ENCODE measurements at places on chromosomes 12 and 14. TPM values are rescaled to one million over a fixed set of nuclear protein-coding genes. Genes with fewer than 3 reads are reported as not detected.

DNA sequence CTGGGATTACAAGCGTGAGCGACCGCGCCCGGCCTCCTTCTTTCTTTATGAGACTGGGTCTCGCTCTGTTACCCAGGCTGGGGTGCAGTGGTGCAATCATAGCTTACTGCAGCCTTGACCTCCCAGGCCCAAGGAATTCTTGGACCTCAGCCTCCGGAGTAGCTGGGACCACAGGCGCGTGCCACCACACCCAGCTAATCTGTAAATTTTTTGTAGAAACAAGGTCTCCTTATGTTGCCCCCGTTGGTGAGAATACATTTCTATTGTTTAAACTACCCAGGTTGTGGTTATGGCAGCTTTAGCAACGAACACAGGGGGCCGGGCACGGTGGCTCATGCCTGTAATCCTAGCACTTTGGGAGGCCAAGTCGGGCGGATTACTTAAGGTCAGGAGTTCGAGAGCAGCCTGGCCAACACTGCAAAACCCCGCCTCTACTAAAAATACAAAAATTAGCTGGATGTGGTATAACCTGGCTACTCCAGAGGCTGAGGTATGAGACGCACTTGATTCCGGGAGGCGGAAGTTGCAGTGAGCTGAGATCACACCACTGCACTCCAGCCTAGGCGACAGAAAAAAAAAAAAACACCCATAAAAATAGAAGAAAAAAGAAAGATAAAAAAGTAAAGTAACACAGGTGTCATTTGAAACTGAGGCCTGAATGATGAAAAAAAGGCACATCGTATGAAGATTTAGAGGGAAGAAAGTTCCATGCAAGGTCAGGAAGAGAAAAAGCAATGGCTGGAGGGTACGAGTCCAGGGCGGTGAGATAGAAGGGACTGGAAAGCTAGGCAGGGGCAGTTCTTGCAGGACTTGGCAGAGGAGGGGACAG is 977 bp upstream of the TMEM120B start:
- DNase-seq: no peak

DNA sequence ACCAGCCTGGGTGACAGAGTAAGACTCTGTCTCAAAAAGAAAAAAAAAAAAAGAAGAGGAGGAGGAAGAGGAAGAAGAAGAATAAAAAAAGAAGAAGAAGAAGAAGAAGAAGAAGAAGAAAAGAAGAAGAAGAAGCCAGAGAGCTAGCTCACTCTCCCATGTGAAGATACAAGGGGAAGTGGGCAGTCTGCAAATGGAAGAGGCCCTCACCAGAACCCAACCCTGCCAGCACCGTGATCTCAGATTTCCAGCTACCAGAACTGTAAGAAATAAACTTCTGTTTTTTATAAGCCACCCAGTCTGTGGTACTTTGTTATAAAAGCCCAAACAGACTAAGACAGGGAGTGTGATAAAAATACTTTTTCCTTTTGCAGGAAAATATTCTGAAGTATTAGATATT is 130.7 kb downstream of the ETNK1 start:
- no peak for DNase-seq

DNA sequence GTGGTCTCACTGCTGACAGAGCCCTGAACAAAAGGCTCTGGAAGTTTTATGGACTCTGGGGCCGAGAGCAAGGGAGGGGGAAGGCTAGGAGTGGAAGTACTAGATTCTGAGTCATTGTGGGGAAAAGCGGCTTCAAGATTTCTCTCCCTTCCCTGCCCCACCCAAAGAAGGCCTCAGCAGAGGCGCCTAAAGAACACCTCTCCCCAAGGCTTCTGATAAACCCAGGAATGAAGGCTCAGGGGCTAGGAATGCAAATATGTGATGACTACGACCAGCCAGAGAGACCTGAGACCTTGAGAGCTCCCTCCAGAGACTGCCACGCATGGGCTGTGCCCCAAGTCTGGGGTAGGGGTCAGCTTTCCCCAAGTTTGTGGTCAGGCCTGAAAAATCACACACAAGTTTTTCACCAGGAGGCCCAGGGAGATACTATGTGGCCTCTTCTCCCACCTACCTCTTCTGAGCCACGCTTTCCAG is 130.7 kb upstream of the HIF1A start:
- DNase-seq: no peak

Gene RIPK3
- 4.2 TPM for total RNA-seq

- DNase-seq: no peak
Observed at GRCh38 chr12:7503686-7504415, at the start of gene CD163. TSS of gene CD163 (minus strand) at chr12:7503777. CDS start at chr12:7503690, 87 bp downstream.

Gene ABCD2
- total RNA-seq: 9.4 TPM

Gene RABGGTA
- total RNA-seq: 21.5 TPM

GRCh38 chr14:76125511-76125910 is 26.2 kb upstream of the GPATCH2L start:
- DNase-seq: no peak

Gene SLC16A7
- total RNA-seq: 98.0 TPM

GRCh38 chr14:67571991-67572323 is 28.1 kb downstream of the PIGH start:
- DNase-seq: no peak

Data from Right ventricle myocardium inferior (tissue), 1 donor.